Dermis microvascular lymphatic vessel endothelial cell (primary cell): ENCODE measurements at places on chromosomes 7 and 10. TPM values are rescaled to one million over a fixed set of nuclear protein-coding genes. Genes with fewer than 3 reads are reported as not detected.

Gene ZNF783
- total RNA-seq = 3.1 and 4.2 TPM in 2 replicates

Gene HOXA5
- total RNA-seq = 4.1 and 5.3 TPM in 2 replicates

Gene INHBA
- total RNA-seq = 0.51 and 1.3 TPM in 2 replicates

Gene SPDYE8
- not detected in 2 replicates for total RNA-seq

Gene MYH16
- under 0.01 and 0.13 TPM in 2 replicates for total RNA-seq

Gene CYP3A7
- not detected in 2 replicates for total RNA-seq

Gene OIT3
- under 0.01 and 0.13 TPM in 2 replicates for total RNA-seq

Gene MYOZ1
- not detected in 2 replicates for total RNA-seq

Gene HKDC1
- total RNA-seq = 0.13 TPM in 1 of 2 replicates, not detected in the other

Gene TMEM254
- 2.9 and 3.0 TPM in 2 replicates for total RNA-seq

Gene AUTS2
- 0.51 and 1.3 TPM in 2 replicates for total RNA-seq

Gene PLEKHS1
- not detected in 2 replicates for total RNA-seq

Gene GIMAP6
- 169 and 251 TPM in 2 replicates for total RNA-seq

Gene IFIT1B
- total RNA-seq = not detected in 2 replicates

Gene COL1A2
- 0.39 and 9.2 TPM in 2 replicates for total RNA-seq

Gene CCNJ
- total RNA-seq = 19.5 and 33.9 TPM in 2 replicates
